NCI-H1930 (cell line): ENCODE measurements at places on chromosomes 12 and 14.

DNA sequence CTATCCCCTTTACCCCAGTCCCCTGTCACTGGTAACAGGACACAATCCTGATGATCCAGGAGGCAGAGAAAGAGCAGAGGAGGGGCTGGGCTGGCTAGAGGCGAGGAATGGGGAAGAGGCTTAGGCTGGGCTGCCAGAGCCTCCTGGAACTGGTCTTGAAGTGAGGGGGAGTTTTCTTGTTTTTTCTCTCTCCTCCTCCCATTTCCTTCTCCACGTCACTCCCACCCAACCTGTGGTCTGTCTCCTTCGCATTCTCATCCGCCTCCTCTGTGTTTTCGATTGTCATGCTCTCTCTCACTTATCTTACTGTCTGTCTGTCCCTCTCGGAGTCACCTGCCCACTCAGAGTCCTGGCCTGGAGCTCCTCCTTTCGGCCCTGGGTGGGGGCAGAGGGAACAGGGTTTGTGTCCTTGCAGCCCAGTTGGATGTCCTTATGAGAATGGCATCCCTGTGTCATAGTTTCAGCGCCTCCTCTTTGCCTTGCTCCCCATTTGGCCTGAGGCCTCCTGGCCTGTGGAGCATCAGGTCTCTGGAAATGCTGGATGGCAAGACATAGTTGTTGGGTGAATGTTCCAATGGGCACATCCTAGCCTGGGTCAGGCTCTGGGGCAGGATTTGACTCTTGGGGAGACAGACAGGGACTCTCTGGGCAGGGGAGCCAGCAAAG is 3.4 kb upstream of the KRT80 start:
- no peak for DNase-seq

GRCh38 chr12:32120419-32120818 is 13.8 kb downstream of the BICD1 start:
- DNase-seq: no peak

- no peak for DNase-seq
These were observed 94.1 kb downstream of the SLC8A3 start for GRCh38 chr14:70094631-70095030.

DNA sequence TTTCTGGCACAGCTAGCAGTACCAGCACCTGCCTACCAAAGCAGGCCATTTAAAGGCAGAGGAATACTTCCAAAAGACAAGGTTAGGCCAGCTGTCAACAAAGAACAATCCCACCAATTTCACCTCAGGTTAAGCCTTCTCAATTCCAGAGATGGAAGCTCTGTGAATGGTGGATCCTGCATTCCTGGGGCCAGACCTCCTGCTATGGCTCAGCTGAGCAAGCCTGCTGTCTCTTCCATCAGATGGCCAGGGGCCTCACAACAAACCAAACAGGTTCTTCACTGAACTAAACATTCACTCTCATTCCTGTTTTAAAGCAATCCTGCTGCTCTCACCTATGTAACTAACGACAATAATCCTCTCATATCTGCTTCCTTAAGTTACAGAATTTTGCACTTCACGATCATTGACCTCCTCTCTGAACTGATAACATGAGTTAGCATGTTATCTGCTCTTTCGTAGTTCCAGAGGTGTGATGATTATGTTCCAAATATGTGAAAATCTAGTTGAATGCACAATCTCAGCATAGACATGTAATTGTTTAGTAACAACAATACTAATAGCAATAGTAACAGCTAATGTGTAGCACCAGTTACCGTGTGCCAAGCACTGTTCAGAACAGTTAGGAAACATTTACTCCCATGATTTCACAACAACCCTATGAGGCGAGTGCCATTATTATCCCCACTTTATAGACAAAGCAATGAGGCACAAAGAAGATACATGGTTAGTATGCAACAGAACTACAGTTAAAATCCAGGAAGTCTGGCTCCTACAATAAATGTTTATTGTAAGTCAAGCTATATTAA is 73.2 kb downstream of the SLC2A13 start:
- no peak for DNase-seq

DNA sequence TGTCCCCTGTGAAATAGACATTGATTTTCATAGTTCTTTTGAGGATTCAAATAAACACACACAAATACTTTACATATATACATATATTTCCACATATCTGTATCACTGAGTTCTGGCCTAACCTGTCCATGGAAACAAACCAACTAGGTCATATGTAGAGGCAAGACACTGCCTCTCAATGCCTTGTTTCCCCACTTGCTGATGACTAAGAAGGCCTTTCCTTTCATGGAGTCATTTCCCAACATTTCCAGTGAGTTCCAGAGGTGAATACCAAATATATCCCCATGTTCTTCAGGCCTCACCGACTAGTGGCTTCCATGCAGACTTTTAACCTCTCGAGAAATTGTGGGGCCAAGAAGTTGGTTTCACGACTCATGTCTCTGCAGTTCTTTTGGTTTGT is 120.8 kb downstream of the DNAI7 start:
- DNase-seq: no peak

DNA sequence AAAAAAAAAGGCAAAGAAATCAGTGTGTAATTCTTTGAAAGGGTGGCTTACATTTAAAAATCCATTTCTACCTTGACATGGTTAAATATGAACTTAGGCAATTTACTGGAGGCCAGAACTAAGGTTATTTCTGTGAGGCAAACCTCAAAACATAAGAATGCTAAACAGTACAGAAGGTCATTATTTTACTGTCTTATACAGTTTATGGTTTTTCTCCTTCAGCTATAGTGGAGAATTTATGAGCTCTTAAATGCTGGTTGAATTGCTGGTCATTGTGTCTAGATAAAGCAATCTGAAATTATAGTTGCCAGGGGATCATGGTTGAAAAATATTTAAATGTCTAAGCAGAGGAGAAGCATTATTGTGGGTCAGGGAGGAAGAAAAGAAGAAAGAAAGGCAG is 70.5 kb downstream of the TRIM9 start:
- no peak for DNase-seq

GRCh38 chr12:53739214-53740129 is 12.2 kb upstream of the CALCOCO1 start:
- no peak for DNase-seq

GRCh38 chr14:55976219-55976618 is 142.0 kb upstream of the PELI2 start:
- DNase-seq: no peak

DNA sequence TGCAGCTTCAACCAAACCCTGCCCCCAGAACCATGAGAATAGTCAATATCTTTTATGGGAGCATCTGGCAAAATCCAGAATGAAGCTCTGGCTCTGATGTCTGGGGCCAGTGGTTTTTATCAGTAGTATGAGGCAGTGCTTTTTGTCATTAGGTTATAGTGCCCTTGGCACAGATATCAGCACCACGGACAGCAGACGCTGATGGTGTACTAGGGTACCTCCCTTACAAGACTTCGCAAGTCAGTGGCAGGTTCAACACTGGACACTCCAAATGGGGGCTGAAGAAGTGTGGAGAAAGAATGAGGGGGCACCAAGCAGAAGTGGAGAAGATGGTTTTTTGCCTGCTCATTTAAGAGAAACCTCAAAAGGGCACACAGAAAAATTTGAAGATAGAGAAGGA is 68.2 kb upstream of the E2F7 start:
- DNase-seq: no peak

GRCh38 chr12:121009741-121010140 is 6.5 kb downstream of the C12orf43 start:
- DNase-seq: no peak

- DNase-seq: no peak
These were observed 27.4 kb upstream of the SMUG1 start for GRCh38 chr12:54215989-54216796.

DNA sequence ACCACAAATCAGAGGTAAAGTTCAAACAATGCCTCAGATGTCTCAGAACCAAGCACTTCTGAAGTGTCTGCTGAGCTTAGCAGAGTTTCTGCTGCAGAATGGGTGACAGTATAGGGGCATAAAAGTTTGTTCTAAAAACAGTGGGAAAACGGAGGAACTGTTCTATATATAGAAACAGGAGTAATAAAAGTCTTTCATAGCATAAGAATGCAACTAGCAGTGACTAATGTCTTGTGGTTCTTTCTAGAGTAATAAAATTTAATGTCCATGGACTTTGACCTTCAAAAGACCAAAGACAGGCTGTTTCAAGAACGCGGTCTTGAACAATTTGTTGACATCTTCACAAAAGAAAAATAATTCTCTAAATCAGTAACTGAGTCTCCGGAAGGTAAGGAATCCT is 107.5 kb upstream of the FAR2 start:
- no peak for DNase-seq

DNA sequence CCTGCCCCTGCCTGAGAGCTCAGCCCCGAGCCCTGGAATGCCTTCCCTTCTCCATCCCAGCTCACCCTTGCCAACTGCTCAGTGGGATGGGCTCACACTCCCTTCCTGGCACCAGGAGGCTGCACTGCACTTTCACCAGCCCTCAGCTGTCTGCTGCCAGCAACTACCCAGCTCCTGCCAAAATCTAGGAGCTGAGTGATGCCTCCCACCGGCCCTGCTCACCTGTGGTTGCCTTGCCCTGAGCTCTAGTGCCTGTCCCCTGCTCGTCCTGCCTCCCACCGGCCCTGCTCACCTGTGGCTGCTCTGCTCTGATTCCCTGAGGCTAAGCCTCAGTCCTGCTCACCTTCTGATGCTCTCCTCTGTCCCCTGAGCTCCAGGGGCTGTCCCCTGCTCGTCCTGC is 119.8 kb downstream of the TMEM121 start:
- DNase-seq: no peak

DNA sequence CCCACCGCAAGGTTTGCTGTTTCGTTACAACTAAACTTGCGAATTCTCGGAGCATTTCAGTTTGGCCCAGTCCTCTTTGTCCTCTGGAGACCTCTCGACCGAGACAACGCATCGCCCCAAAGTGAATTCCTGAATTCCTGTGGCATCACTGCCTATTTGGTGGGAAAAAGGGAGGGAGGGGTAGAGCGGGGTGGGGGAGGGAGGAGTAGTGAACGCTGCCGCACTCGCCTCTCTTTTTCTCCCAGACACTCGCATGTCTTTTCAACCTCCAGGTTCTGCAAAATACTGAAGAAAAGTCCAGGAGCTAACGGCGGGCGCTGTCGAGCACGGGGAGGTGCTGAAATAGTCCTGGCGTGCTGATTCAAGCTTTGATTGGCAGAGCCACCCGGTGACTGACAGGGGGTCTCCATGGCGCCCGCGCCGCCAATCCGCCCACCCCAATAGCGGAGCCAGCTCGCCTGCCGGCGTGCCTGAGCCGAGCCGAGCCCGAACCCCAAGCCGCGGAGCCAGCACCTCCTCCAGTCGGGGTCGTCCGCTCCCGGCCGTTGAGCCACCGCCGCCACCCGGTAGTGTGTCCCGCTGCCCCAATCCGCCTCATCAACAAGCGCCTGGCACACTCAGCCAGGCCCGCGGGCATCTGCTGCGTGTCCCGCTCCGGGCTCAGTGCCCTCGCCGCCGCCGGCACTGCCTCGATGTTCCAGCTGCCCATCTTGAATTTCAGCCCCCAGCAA is at the start of gene SIX6:
TSS of gene SIX6 (plus strand) at position 440 of the 731 bp plus-strand sequence. CDS start at position 693, 253 bp downstream.
- no peak for DNase-seq

GRCh38 chr12:132597333-132598316 is 12.8 kb downstream of the LRCOL1 start:
- DNase-seq: peak; percentile 40

DNA sequence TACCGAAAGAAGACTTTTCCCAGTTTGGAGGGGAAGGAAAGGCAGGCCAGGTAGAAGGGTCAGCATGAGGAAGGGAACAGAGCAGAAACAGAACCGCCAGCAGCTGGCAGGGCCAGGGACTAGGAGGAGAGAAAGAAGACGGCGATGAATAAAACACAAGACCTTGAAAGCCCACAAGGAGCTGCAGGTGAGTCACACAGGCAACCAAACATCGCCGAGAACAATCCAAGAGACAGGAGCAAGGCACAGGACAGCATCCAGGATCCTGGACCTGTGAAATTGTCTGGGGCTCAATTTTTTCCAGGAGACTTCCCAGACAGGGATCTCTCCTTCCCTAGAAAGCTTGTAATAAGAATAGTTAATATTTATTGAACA is 47.3 kb downstream of the NUAK1 start:
- DNase-seq: no peak

DNA sequence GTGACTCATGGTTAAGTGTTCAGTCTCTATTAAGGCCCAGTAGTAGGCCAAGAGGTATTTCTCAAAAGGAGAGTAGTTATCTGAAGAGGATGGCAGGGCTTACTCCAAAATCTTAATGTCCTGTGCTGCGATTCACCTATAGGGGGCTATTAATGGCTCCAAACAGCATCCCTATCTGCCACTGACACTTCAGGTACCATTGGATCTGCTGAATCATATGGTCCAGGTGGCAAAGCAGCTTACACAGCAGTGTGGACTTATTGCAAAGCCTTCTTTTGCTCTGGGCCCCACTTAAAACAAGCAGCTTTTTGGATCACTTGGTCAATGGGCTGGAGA is 60.8 kb upstream of the ATP2B1 start:
- no peak for DNase-seq

DNA sequence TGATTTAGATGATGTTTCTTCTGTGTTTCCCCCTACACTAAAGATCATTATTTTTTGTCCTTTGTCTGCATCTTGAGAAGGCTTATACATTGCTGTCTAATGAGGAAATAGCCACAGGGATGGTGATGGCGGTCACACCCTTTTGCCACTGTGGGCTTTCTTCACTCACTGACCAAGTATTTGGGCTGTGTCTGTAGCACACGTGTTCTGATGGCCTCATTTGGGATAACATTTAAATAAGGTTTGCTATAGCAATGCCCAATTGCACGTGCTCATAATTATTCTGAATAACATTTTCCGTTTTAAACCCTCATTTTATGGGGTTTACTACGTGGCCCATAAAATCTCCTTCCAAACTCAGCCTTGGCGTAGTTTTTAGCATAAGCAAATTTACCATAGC is 230.3 kb upstream of the PRICKLE1 start:
- DNase-seq: no peak

GRCh38 chr14:95292660-95293425 is 26.9 kb downstream of the CLMN start:
- DNase-seq: no peak

DNA sequence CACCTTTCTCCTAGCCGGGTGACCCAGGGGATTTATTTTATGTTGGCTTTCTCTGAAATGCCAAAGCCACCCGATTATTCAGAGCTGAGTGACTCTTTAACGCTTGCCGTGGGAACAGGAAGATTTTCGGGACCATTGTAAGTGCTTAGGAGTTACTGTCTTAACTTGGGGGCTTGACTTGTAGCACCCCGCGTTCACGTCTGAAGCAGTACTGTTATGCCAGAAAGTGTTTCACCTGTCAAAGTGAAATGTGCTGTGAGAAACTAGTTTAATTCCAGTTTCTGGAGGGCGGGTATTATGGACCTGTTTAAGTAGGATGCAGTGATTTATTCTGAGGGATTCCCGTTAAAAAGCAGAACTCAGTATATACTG is 218 bp downstream of the LYSET start:
- no peak for DNase-seq

GRCh38 chr12:101714877-101715444 is 17.5 kb downstream of the CHPT1 start:
- DNase-seq: no peak

DNA sequence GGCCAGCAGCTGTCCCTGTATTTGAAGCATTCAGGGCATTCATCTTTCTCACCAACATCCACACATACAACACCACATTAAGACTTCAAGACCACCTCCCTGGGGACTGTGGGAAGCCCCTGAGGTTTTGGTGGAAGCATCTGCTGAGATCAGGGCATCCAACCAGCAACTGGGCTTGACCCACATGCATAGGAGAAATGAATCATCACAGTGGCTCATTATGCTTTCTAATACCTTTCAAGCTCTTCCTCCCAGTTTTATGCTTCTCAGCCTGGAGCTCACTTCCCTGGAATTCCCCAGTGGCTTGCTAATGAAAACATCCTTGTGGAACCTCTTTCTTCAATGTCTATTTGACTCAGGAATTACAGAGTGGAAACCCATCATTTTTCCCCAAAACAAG is 21.4 kb upstream of the CMKLR1 start:
- DNase-seq: no peak

- DNase-seq: no peak
These were observed 120.1 kb downstream of the DICER1 start for GRCh38 chr14:95037273-95037672.
